CD4-positive, CD25-positive, alpha-beta regulatory T cell (primary cell): ENCODE measurements at places on chromosomes 2 and 18.

GRCh38 chr2:160390544-160391455 lies 102.8 kb downstream of the RBMS1 start:
- no peaks in the 10 kb centered on the region for H3K36me3 ChIP-seq
- no peak overlapping the region for H3K27ac ChIP-seq
- H3K4me3 ChIP-seq: no peak overlapping the region
- DNase-seq: no peak
- no peaks in the 10 kb centered on the region for H3K27me3 ChIP-seq

DNA sequence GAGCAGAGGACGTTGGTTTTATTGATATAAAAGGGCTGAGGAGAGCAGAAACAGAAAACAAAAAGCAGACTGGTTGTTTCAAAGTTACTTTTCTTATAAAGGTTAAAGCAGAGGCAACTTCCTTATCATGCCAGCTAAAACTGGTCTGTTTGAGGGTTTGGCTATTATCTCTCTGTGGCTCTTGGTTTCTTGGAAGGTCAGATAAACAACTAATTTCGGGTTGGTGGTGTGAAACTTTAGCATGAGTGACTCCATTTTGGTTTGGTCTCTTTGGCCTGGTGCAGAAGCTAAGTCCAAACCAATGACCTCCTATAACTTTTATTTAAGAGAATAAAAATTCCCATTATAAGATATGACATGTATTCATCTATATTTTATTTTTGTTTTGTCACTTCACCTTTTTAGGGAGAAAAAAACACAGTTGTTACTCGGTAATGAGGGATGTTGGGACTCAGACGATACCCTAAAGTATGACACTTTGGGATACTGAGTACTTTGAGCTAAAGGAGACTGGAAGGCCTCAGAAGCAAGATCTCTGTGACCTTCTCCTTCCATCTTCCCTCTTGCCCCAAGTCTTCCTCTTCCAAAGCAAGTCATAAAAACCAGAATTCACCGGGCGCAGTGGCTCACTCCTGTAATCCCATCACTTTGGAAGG lies 23.3 kb downstream of the TNFAIP6 start:
- DNase-seq: no peak
- no peaks in the 10 kb centered on the region for H3K36me3 ChIP-seq
- H3K27me3 ChIP-seq: no peaks in the 10 kb centered on the region
- no peaks in the 10 kb centered on the region for H3K4me1 ChIP-seq
- H3K4me3 ChIP-seq: no peak overlapping the region

GRCh38 chr2:208311954-208312353 lies 45.9 kb downstream of the PIKFYVE start:
- no peak for DNase-seq
- no peaks in the 10 kb centered on the region for H3K27me3 ChIP-seq
- no peak overlapping the region for H3K27ac ChIP-seq
- peaks cover 27% of the 10 kb centered on the region for H3K36me3 ChIP-seq
- H3K4me1 ChIP-seq: peaks cover 3% of the 10 kb centered on the region

DNA sequence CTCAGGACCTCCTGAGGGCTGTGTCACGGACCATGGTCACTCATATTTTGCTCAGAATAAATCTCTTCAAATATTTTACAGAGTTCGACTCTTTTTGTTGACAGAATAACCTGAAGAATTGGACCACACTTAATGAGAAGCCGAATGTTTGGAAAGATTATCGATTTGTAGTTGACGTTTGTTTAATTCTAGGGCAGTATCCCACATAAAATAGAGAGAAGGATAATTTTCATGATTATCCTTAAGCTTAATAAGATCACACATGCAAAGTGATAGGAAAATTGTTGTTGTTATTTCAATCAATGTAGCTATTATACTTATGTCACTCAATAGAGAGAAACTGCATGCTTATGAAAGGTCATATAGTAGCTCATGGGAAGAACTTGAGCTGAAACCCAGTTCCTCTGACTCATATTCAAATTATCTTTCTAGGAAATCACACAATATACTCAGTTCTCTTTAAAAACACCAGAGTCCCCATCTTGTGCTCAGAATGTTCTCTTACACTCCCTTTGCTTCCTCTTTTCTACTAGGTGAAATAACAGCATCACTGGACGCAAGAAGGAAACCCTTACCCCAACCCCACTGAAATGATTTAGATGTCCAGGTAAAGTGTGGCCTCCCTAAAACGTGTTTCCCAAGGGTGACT lies 982.1 kb downstream of the TSN start:
- H3K4me1 ChIP-seq: no peaks in the 10 kb centered on the region
- no peak overlapping the region for H3K27ac ChIP-seq
- H3K36me3 ChIP-seq: no peaks in the 10 kb centered on the region
- H3K4me3 ChIP-seq: no peak overlapping the region
- DNase-seq: no peak

GRCh38 chr2:27704342-27704876 lies 40.7 kb downstream of the SLC4A1AP start:
- peaks cover 5% of the 10 kb centered on the region for H3K4me1 ChIP-seq
- H3K27me3 ChIP-seq: no peaks in the 10 kb centered on the region
- DNase-seq: no peak
- no peak overlapping the region for H3K27ac ChIP-seq
- H3K36me3 ChIP-seq: no peaks in the 10 kb centered on the region

DNA sequence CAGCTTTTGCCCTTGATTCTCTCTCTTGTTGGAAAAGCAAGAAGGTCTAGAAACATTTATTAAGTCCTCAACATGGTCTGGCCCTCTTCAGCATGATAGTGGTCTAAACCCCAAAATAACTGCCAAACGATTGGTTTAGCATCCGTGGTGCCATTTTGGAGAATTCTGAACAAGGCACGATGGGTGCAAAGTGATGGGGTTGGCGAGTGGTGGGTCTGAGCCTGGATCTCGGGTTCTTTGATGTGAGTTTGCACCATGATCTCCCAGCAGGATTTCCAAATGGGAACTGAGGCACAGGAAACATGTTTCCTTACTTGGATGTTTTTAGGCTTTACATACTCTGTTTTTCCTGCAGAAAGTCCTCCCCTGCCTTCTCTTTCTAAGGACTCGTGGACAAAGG lies 240.3 kb downstream of the MYCN start:
- no peak overlapping the region for H3K27ac ChIP-seq
- no peaks in the 10 kb centered on the region for H3K27me3 ChIP-seq
- H3K4me1 ChIP-seq: no peaks in the 10 kb centered on the region
- no peak for DNase-seq
- H3K4me3 ChIP-seq: no peak overlapping the region

DNA sequence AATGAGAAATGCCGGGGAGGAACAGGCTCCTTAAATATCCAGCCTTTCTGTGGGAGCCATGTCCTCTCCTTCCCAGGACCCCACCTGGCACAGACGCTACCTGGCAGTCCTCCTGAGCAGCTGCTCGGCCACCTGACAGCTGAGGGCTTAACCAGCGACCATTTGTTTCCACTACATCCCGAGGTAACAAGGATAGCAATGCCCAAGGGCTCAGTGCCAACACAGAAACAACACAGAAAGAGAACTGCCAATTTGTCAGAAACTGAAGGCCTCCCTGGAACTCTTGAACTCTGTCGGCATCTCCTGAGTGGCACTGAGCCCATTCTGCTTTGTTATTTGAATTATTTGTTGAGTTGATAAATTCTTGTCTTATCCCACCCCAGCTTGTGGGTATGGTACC lies 122.2 kb upstream of the ARHGAP28 start:
- no peak overlapping the region for H3K27ac ChIP-seq
- no peaks in the 10 kb centered on the region for H3K4me1 ChIP-seq
- no peak overlapping the region for H3K4me3 ChIP-seq

DNA sequence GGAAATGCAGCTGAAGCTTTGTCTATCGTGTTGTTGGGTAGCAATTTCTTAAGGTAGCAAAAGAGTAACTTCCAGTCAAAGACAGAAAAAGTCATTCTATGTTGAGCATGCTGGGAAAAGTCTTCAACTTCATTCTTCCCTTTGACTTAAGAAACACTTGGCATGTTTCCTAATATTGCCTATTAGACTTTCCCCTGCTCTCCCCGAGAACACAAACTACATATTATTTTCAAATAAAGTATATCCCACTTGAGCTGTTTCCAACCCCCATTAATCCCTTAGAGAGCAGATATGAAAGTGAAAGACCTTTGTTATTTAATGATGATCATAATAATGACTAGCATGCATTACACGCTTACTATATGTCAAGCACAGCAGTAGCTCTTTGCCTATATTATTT lies 136.0 kb upstream of the SPOPL start:
- no peaks in the 10 kb centered on the region for H3K27me3 ChIP-seq
- no peaks in the 10 kb centered on the region for H3K4me1 ChIP-seq
- DNase-seq: no peak
- no peaks in the 10 kb centered on the region for H3K36me3 ChIP-seq
- H3K27ac ChIP-seq: no peak overlapping the region
- no peak overlapping the region for H3K4me3 ChIP-seq

DNA sequence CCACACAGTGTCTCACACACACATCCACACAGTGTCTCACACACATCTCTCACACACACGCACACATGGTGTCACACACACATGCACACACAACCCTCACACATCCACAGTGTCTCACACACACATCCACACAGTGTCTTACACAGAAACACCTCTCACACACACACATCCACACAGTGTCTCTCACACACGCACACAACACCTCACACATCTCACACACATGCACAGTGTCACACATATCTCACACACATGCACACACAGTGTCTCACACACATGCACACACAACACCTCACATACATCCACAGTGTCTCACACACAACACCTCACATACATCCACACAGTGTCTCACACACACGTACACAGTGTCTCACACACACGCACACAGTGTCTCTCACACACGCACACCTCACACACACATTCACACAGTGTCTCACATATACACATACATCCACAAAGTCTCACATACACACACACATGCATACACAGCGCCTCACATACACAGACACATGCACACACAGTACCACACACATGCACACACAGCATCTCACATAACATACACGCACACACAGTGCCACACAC lies 473.9 kb upstream of the HS6ST1 start:
- DNase-seq: no peak
- no peak overlapping the region for H3K4me3 ChIP-seq
- H3K27ac ChIP-seq: no peak overlapping the region
- H3K4me1 ChIP-seq: no peaks in the 10 kb centered on the region
- H3K27me3 ChIP-seq: no peaks in the 10 kb centered on the region

DNA sequence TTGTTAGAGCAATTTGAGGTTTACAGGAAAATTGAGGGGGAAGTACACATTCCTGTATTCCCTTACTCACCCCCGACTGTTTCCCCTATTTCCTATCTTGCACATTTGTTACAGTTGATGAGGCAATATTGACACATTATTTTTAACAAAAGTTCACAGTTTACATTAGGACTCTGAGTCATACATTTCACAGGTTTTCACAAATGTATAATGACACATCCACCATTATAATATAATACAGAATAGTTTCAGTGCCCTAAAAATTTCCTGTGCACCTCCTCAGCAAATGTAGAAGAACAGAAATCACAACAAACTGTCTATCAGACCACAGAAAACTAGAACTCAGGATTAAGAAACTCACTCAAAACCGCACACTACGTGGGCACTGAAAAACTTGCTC lies 160.6 kb upstream of the RMP24 start:
- no peak overlapping the region for H3K4me3 ChIP-seq
- no peak for DNase-seq
- H3K4me1 ChIP-seq: no peaks in the 10 kb centered on the region

DNA sequence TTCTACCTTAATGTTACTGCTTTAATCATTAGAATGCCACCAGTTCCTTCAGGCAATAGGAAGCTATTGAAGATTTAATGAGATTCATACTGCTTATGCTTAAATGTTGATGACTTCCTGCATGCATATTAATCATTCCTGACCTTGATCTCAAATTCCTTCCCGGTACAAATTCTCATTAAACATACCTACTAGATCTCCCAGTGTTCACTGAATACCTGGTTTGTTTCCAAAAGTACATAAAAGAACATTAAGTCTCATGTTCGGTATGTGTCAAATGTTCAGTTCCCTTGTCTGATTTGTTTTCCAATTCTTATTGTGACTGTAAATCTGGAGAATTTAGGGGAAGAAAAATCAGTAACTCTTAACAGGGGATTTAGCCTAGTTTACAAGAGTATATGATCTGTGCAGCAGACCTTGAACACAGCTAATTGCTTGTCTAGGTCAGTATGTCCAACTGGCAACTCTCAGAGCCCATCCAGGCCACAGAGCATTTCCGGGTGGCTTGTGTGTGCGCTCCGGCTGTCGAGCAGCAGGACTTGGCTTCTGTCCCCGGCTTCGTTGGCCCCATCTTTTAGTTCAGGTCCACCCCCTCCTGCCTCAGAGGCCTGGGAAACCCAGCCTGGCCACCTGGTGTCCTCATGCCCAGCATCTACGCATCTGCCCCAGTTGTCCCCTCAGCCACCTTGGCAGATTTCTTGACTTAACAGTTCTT lies 13.1 kb downstream of the METAP1D start:
- H3K27me3 ChIP-seq: no peaks in the 10 kb centered on the region
- H3K27ac ChIP-seq: no peak overlapping the region
- no peaks in the 10 kb centered on the region for H3K36me3 ChIP-seq

DNA sequence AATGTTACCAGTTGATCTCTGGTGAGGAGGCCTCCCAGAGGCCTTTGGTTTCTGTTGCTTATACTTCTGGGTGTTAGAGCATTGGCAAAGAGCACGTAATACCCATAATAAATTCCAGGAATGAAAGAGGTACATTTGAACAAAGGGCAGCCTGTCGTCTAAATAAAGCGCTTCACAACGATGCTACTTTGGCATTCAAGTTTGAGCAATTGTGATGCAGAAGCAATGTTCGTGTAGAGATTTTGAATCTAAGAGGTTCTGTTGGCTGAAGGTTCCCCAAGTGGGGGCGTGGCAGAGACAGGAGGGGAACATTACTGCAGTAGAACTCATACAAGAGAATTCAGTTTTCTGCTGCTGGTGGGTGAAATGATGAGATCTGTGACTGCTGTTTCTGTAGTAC lies 27.8 kb downstream of the ZNF532 start:
- no peak for DNase-seq
- no peaks in the 10 kb centered on the region for H3K36me3 ChIP-seq
- H3K4me3 ChIP-seq: no peak overlapping the region
- no peaks in the 10 kb centered on the region for H3K27me3 ChIP-seq
- no peak overlapping the region for H3K27ac ChIP-seq

- H3K36me3 ChIP-seq: no peaks in the 10 kb centered on the region
- H3K4me1 ChIP-seq: no peaks in the 10 kb centered on the region
- no peak overlapping the region for H3K4me3 ChIP-seq
- no peak overlapping the region for H3K27ac ChIP-seq
- H3K27me3 ChIP-seq: no peaks in the 10 kb centered on the region
- no peak for DNase-seq
These were observed 103.4 kb downstream of the MEIS1 start for GRCh38 chr2:66538291-66538690.

DNA sequence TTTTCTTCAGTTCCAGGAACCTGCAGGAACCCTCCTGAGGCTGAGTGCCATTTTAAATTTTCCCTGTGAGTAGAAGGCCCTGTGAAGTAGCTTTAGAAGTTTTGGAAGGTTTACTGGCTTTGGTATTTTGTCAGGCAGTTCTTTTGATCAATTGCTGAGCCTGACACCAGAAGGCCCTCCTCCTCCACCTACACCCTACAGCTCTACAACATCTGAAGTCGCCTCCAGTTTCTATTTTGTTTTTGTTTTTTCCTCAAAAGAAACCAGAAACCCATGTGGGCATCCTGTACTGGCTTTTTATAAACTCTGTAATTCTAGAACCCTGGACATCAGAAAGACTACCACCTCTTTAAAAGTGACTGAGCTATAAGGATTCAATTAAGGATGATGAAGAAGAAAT lies 153.7 kb downstream of the NRXN1 start:
- no peak for DNase-seq
- H3K27me3 ChIP-seq: no peaks in the 10 kb centered on the region
- H3K36me3 ChIP-seq: no peaks in the 10 kb centered on the region
- no peaks in the 10 kb centered on the region for H3K4me1 ChIP-seq
- no peak overlapping the region for H3K4me3 ChIP-seq
- H3K27ac ChIP-seq: no peak overlapping the region
